ENCODE measurements at places on chromosomes 2 and 18.
A peak's percentile ranks its signal among the peaks of the same experiment; 100 is the strongest.

DNA sequence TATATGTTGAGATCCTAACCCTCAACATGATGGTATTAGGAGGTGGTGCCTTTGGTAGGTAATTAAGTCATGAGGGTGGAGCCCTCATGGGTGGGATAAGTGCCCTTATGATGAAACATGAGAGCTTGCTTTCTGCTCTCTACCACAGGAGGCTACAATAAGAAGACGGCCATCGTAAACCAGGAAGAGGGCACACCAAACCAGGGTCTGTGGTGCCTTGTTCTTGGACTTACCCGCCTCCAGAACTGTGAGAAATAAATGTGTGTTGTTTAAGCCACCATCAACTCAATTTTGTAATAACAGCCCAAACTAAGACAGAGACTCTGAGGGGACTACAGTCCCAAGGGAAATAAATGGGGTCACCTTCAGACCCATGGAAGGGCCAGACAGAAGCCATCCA is 52.3 kb downstream of the IRS1 start:
- no peak for DNase-seq

- no peak for DNase-seq
These were observed 24.8 kb upstream of the LMAN1 start for GRCh38 chr18:59383851-59384250.

DNA sequence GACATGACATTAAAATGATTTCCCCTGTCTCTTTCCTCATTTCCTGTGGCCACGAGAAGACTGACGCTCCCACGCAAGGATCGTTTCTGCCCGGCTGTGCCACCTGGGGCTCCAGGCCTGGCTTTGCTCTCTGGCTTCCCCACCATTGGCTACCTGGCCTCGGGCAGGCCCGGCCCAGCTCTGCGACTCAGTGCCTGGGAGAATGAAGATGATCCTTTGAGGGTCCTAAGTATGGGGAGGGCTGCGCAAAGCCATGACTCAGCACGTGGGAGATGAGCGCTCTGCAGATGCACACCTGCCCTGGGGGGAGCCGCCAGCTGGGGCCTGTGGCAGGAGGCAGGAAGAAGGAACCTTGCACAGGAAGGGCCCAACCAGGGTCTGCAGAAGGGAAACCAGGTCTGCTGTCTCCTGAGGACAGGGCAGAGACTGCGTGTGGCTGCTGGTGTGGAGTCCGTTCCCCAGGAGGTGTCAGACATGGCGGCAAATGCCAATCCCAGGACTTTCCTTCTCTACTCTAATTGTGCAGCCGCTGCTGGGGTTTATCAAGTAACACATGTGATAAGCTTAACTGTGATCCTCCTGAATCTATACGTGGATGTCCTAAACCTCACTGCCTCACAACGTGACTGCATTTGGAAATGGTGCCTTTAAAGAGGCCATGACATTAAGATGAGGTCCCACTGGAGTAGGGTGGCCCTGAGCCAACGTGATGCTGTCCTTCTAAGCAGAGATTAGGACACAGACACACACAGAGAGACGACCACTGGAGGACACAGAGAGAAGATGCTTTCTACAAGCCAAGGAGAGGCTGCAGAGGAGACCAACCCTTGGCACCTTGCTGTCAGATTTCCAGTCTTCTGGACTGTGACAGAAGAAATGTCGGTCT is 32.9 kb downstream of the MBP start:
- no peak for DNase-seq

DNA sequence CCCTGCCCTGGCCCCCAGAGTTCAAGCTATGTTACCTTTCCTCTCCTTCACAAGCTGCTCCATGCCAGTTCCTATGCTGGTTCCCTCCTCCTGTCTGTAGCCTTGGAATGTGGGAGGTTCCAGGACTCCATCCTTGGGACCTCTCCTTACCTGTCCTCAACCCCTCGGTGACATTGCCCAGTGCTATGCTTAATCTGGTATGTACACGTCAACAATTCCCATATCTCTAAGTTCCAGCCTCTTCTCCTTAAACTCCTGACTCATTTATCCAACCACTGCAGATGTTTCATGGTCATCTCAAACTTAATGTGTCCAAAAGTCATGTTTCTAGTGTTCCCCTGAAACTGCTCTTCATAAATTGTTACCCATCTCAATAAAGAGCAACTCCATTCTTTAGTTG is 160.8 kb downstream of the TNS1 start:
- no peak for DNase-seq

- DNase-seq, result no peak
These were observed 449.2 kb upstream of the DCC start for GRCh38 chr18:51890762-51891161.

GRCh38 chr2:27798948-27799645 is 27.6 kb downstream of the MRPL33 start:
- DNase-seq, result peak; percentile 51

DNA sequence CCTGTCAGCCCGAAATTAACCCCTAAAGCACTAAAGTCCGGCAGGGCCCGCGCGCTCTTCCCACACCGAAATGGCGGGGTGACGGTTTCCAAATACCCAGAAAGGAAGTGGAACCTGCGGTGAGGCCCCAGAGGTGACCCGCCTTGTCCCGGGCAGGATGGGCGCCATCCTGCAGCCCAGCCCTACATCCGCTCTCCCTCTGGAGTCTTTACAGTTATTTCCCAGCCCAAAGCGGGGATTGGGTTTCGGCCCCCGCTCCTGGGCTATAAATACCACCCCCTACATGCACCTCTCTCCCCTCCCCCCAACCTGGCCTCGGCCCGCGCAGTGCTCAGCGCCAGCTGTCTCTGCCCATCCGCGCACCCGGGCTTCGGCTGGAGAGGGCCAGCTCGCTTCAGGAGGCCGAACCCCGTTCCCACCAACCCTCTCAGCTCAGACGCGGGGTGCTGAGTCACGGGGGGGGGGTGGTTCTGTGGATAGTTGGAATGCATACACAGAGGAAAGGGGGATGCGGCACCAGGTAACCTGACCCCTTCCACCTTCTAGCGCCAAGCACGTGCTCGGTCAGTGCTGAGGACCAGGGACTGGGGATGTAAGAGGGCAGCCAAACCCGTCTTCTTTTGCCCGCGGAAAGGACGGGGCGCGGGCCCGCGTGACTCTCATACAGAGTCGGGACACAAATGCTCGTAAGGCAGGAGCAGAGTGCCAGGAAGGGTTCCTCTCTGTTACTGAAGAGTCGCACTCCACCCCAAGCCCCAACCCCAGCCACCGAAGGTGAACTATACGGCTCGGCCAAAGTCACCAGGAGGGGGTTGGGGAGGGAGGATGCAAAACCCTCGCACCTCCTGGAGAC is at the start of gene TUBA4B:
TUBA4B (plus strand) TSS at position 344 of the 853 bp plus-strand sequence; CDS start at position 509, 165 bp downstream.
- no peak for DNase-seq

DNA sequence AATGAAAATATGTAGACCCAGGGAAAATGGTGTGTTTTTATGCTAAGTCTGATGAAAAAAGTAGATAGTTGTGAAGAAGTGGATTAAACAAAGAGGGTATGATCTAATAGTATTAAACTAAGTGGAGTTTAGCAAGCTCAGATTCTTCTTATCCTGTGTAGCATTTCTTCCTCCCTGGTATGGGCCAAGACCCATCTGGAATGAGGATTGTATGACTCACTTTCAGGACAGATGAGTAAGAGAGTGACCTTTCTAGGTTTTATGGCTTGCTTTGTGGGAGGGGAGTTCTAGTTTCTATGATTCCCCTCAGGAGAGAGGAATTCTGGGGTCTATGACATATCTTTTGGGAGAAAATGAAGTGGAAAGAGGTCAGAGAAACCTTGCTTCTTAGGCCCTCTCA is 550.1 kb downstream of the SPAG16 start:
- DNase-seq, result no peak

- no peak for DNase-seq
These were observed 1.5 kb downstream of the ZFAND2B start for GRCh38 chr2:219207884-219208740.

DNA sequence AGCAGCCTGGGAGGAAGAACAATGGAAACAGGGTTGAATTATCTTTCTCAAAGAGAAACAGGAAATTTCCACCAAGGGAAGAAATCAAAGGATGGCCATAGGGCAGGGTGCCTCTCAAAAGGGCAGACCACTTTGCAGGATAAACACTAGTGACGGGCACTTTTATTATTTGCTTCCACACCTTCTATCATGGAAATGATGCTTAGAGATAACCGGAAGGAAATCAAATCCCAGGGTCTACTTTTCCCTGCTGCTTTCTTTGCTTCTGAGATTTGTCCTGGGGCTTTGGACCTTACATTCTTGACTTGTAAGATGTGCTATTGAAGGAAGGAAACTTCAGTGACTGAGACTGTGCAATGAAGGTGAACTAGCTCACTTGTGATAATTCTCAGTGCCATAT is 1.1 kb upstream of the SCN9A start:
- DNase-seq, result no peak

GRCh38 chr2:152549423-152549822 is 167.8 kb downstream of the PRPF40A start:
- no peak for DNase-seq

GRCh38 chr2:54685263-54685775 is 38.1 kb upstream of the EML6 start:
- DNase-seq, result no peak

GRCh38 chr2:69340101-69340775 is 46.8 kb downstream of the GFPT1 start:
- no peak for DNase-seq

- DNase-seq, result no peak
These were observed 13.3 kb downstream of the DHX57 start for GRCh38 chr2:38862476-38862875.

- DNase-seq, result no peak
These were observed 8.9 kb upstream of the IL1RL1 start for GRCh38 chr2:102302458-102302857.

DNA sequence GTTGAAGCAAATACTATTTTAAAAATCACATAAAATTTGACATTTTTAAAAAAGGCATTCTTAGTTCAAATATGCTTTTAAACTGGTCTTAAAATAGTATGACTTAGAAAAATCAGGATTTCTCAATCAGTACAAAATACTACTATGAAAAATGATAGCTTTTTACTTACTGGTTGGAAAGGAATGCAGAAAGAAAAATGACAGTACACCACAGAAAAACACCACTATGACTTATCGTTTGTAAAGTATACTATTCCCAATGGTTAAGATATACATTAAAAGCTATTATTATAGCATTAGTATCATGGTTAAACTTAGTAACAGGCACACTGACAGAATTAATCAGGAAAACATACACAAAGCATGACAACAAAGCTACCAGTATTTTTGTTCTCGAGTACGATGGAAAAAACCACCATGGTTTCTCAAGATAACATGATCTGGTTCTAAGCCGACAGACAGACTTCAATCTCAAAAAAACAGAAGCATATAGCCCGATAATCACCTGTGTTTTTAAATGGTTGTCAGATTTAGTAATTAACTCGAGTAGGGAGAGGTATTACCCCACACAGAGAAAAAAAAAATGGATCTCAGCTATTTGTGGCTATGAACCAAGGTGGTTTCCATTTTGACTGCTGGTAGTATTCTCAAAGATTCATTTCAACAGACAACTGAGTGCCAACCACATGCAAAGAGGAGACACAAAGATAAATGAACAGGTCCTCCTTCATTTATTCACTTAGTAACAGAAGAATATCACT is 39.1 kb downstream of the CUL3 start:
- DNase-seq, result no peak

DNA sequence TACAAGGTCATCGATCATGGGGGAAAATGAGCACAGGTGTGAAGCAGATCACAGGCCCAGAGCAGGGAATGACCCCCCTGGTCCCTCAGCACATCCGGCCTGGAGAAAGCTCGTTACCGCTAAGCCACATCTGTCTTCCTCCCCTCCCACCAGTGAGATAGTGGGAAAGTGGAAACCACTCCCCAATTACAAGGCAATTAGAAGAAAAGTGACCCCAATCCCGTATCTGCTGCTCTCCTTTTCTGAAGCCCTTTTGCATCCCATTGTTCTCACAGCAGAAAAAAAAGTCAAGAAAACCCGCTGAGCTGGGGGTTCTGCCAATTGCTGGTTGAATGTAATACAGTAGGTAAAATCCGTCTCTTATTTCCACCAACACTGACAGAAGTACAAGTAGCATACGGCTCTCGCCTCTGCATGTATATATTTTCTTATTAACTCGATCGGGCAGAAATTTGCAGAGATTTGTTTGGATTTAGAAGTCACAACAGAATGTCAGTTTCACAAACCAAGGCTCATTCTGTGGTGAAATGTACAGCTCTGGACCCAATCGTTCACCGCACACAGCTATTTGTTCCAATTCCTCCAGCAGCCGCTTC is 287.0 kb downstream of the TCF4 start:
- DNase-seq, result no peak

All from 8988T (cell line).